ENCODE measurements at places on chromosomes 5 and 9.

DNA sequence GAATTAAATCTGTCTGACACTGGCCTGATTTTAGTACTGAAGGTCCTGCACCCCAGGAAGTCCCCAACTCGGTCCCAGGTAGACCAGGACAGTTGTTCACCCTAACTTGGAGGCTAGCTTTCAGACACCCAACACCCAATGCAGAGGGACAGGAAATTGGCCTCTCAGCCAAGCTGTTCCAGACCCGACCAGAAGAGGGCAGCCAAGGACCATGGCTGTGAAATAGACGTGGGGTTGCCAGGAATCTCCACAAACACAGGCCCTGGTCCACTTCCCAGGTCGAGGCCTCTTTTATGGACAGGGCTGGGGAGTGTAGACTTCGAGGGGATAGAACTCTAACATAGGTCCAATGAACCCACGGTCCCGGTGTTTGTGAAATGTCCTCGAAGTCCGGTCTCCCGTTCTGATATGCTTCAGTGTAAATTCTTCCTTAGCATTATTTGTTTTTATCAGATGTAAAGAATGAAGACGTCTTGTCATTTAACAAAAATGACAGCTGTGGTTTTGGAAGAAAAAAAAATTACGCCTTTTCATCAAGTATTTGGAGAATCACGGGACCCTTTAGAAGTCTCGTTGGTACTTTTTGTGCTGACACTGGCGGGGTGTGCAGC, 260.3 kb upstream of the ADAMTS16 start:
- DNase-seq, result peak; percentile 44

- DNase-seq, result no peak
Observed at GRCh38 chr5:95723632-95724369, 7.3 kb upstream of the RHOBTB3 start.

DNA sequence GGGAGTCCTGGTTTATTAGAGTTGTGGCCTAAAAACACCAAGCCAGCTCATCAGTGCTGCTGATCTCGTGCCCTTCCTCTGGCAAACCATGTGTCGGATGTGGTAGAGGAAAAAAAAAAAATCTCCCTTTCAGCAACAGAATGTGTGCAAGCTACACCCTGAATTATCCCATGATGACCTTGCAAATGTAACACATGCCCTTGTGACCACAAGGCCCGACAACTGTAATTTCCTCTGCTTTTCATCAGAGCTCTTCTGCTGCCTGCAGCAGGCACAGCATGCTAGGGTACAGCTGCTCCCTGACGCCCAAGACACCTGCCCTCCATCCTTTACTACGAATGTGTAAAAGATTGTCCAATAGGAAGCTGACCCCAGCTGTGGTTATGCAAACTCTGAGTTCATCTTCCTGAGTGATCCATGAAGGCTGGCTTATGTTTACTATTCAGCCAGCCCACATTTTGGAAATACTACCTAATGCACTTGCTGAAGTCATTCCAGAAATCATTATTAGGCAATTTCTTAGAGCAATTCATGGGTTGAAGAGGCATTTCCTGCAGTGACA, 14.6 kb upstream of the BNC2 start:
- no peak for DNase-seq

- DNase-seq, result no peak
Observed at GRCh38 chr9:31700252-31701045, 684.0 kb upstream of the ACO1 start.

DNA sequence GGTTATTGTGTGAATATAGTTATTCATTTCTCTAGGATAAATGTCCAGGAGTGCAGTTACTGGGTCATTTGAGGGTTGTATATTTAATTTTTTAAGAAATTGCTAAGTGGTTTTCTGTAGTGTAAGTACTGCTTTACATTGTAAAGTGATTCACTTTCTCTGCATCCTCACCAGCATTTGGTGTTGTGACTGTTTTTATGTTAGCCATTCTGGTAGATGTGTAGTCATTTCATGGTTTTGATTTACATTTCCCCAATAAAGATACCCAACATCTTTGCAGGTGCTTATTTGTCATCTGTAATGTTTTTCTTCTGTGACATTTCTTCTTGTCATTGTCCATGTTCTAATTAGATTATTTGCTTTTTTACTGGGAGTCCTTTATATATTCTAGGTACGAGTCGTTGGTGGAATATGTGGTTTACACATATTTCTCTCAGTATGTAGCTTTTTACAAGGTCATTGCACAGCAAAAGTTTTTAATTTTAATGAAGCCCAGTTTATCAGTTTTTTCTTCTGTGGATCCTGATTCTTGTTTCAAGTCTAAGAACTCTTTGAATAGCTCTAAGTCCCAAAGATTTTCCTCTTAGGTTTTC, 34.0 kb downstream of the SCGB3A1 start:
- no peak for DNase-seq

- DNase-seq, result no peak
Observed at GRCh38 chr5:5146530-5147160, 6.5 kb downstream of the ADAMTS16 start.

DNA sequence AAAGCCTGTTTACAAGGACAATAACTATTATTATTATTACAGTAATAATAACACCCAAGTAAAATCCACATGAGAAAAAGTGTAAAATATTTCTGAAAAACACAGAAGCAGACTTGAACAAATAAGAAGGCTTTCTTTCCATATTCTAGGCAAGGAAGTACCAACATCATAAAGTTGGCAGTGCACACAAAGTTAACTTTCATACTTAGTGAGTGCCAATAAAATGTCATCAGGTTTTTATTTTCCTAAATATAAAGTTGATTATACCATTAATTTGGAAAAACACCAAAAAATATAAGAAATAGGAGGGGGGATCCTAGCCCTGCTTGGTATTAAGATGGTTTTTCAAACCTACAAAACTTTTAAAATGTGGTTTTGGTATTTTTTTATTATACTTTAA, 161.4 kb downstream of the PRELID2 start:
- DNase-seq, result no peak

DNA sequence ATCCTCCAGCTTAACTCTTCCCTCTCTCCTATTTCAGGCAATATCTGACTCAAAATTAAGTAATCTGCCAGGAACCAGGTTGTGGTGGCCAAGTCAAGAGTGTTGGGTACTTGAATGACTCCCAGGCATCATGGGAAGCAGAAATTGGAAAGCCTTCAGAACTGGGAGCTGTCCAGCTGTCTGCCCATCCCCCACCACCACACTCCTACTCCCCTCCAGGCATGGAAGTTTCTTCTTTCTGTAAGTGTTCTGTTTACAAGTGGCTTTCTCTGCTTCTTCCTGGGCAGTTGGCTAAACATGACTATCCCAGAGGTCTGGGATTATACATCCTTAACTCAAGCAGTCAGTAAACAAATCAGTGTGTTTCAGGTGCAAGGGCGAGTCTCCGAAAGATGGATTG, 14.6 kb upstream of the PBX3 start:
- DNase-seq, result no peak

DNA sequence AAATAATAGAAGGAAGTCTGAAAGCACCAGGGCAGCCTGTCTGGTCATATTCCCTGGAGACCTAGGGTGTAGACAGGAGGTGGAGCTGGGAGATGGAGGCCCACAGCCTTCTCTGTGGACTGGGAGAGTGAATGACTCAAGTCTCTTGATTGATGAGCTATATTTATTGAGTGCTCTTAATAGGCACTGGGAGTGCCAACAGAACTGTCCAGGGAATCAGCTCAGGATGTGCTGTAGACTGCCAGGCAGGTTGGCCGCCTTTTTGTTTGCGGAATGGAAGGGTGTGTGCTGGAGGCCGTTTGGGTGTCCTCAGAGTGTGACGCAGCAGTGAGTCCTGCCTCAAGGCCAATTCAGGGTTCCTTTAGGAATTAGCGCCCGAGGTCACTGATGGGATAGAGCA, 33.4 kb upstream of the POMT1 start:
- no peak for DNase-seq

DNA sequence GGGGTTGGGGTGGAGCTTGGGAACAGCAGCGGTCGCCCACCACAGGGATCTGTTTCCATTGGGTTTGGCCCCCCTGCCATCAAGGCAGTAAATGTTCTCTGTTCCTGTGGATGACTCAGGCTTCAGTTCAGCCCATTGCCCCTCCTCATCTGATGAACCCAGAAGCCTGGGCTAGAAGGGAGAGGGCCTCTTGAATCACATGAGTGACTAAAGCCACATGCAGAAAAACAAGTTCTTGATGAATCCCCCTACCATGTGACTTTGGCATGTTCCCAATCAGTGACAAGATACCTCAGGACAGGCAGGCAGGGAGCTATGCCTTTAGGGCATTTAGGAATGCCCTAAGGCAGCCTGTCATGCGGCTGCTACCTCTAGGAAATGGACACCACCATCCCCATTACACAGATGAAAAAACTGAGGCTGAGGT, 2.5 kb downstream of the SH3PXD2B start:
- DNase-seq, result peak; percentile 51

- DNase-seq, result peak; percentile 63
Observed at GRCh38 chr9:126781186-126782052, 23.4 kb upstream of the ZBTB43 start.

GRCh38 chr9:4297786-4298254, 2.0 kb downstream of the GLIS3 start:
- peak; percentile 39 for DNase-seq

GRCh38 chr5:151388960-151389359, 41.6 kb upstream of the SLC36A2 start:
- peak; percentile 31 for DNase-seq

GRCh38 chr5:84411832-84412605, 27.3 kb upstream of the EDIL3 start:
- DNase-seq, result no peak

- no peak for DNase-seq
Observed at GRCh38 chr9:127783111-127784008, 2.5 kb upstream of the CDK9 start.

DNA sequence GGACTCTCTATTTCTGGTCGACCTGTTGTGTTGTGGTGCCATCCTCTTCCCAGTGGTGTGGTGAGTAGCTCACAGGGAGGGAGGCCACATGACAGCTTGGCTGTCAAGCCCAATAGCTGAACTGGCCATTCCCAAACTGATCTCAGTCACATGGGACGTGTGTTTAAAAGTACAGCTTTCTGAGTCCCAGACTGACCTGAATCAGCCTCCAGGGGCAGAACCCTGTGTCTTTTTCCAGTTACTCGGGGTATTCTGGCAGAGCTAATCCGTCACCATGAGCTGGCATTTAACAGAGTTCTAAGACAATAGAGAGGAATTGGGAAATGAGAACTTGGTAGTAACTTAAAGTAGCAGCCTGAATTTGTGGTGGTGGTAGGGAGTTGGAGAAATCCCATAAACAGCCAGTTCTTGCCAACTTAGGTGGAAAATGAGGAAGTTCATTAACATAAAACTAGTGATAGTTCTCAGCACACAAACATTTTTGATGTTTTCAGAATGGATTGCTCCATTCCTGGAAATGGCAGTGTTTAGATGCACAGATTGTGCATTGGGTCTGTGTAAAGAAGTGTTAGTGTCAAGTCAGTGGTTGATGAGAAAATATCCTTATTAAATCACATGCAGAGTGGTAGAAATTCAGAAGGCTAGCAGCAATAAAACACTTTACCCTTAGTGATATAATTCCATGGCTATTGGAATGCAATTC, 50.9 kb downstream of the GPR107 start:
- no peak for DNase-seq

DNA sequence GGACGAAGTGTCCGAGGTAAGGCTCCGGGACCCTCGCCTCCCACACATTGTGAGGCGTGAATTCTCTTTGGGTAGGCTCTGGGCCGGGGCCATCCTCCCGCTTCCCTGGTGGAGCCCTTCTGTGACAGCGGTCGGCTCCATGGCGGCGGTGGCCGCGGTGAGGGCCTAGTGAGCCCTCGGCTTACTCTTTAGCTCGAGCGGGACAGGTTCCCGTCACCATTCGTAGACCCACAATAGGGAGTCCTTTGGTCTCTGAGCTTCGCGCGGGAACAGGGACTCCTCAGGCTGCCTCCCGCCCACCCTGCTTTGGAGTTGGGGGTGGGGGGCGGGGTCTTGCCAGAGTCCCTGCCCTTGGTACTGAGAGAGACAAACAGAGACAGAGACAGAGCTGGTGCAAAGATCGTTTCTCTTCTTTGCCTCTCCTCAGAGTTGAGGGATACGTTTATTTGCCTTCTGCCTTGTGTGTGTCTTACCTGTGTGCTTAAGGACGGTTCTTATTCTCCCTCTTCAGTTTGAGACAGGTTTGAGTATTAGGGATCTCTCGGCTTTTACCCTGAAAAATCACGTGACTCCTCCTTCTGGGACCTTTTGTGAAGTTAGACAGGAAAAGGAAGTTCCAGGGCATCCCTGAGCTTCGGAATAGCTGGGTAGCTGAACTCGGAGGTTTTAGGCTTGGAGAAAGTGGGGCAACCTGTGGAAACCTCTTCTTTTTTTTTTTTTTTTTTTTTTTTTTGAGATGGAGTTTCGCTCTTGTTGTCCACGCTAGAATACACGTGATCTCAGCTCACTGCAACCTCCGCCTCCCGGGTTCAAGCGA, 833 bp downstream of the ANKHD1 start:
- DNase-seq, result peak; percentile 85

- DNase-seq, result peak; percentile 89
Observed at GRCh38 chr5:149367249-149367971, 9.6 kb downstream of the PCYOX1L start.

DNA sequence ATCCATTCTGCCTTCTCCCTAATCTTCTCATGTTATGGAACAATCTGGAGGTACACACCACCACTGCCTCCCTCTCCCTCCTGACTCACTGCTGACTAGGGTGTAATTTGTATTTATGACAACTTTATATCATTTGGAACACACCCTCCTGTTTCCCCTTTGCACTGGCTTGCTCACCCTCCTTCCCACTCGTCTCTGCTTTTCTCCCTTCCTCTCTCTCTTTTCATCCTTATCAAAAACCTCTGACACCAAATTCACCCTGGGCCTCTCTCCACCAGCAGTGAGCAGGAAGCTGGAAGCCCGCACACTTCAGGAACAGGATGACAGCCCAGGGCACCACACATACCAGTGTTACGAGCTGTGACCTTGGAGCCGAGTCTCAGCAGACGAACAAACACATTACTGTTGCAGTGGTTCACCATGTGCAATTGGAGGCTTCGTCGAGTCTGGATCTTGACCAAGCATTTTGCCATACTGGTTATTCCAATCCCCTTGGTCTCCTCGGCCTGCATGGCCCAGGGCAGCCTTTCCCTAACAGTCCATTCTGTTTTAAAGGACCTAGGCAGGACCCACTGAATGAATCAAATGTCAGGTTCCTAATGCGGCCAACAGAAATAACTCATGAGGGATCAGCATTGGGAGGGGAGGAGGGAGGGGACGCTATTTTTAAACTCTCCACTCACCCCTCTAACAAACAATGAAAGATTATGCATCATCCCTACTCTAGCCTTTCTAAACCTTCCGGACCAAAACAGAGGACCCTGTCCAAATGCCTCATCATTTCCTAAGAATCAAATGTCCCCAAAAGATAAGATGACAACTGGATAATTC, 203.9 kb upstream of the RASEF start:
- DNase-seq, result peak; percentile 78

Data from HepG2 (cell line).